Trophoblast cell (in vitro differentiated cells and primary cell): ENCODE measurements at places on chromosomes 12 and 14.

DNA sequence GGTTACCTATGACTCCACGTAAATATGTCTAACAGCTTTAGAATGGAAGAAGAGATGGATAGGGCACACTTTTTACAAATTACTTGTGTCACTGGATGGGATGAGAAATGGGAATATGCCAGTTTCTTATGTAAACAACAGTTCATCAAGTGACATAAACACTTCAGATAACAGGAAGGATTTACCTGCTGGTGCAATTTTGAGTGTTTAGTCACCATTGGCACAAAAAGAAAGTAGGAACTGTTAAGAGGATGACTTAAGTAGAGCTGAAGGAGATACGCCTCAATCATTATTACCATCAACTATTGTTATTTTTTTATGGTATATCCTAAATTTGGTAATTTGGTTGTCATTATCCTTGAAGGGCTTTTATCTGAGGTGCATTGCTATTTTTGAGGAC lies 83.2 kb downstream of the RMST start:
- H3K27me3 ChIP-seq: no peaks in the 10 kb centered on the region
- DNase-seq: no peak
- H3K36me3 ChIP-seq: no peaks in the 10 kb centered on the region
- no peak overlapping the region for H3K27ac ChIP-seq

DNA sequence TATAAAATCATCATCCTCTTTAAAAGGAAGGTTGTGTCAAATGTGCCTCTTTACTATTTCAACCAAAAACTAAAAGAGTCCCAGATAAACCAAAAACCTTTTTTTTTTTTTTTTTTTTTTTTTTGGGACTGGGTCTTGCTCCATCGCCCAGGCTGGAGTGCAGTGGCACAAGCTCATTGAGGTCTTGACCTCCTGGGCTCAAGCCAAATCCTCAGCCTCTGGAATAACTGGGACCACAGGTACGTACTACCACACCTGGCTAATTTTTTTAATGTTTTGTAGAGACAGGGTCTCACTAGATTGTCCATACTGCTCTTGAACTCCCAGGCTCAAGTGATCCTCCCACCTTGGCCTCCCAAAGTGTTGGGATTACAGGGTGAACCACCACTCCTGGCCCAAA lies 16.4 kb upstream of the SELPLG start:
- no peaks in the 10 kb centered on the region for H3K27me3 ChIP-seq
- DNase-seq: no peak
- H3K27ac ChIP-seq: peak overlapping the region; percentile 85
- no peak overlapping the region for H3K4me3 ChIP-seq
- H3K36me3 ChIP-seq: peaks cover 41% of the 10 kb centered on the region

- no peak overlapping the region for H3K27ac ChIP-seq
- no peak for DNase-seq
- H3K4me3 ChIP-seq: no peak overlapping the region
- no peaks in the 10 kb centered on the region for H3K36me3 ChIP-seq
- peaks cover 2% of the 10 kb centered on the region for H3K4me1 ChIP-seq
- no peaks in the 10 kb centered on the region for H3K27me3 ChIP-seq
Measured at GRCh38 chr14:66041582-66041981, 444.6 kb upstream of the CCDC196 start.

DNA sequence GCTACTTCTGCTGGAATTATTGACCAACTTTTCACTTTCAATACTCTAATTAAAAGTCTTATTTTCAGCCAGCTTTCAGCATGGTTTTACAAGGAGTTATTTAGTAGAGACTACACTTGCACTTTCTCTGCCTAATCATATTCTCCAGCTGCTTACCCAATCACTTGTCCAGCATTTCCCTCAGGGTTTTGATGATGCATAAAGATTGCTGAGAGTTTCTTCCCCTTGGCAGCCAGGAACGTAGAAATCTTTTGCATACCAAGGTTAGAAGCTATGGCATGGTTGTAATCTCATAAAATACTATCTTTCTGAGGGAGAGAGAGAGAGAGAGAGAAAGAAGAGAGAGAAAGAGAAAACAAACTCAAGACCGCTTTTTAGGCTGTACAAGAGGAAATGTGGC lies 10.8 kb downstream of the OR4Q3 start:
- no peaks in the 10 kb centered on the region for H3K27me3 ChIP-seq
- H3K4me1 ChIP-seq: no peaks in the 10 kb centered on the region
- peak; percentile 88 for DNase-seq
- H3K27ac ChIP-seq: no peak overlapping the region

DNA sequence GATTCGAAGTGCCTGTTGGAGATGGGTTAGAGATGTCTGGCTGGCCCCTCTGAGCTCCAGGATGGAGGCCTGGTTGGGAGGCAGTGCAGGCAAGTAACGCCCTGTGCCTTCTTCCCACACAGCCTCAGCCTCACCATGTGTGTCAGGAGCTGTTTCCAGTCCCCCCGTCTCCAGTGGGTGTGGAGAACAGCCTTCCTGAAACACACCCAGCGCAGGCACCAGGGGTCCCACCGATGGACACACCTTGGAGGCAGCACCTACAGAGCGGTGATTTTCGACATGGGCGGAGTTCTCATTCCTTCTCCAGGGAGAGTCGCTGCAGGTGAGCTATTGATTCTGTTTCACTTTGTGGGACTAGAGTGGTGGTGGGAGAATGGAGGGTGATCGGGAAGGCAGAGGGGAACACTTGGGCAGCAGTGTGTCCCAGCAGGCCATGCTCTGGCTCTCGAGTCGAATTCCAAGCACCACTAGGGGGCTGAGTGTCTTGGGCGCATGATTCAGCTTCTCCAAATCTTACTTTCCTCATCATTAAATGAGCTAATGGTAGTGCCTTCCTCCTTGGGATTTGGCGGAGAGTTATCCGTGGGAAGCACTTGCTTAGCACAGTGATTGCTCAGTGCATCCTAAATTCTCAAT lies 6.8 kb downstream of the ACAD10 start:
- peaks cover 19% of the 10 kb centered on the region for H3K36me3 ChIP-seq
- no peak overlapping the region for H3K27ac ChIP-seq
- no peaks in the 10 kb centered on the region for H3K4me1 ChIP-seq
- peak; percentile 8 for DNase-seq
- no peak overlapping the region for H3K4me3 ChIP-seq

DNA sequence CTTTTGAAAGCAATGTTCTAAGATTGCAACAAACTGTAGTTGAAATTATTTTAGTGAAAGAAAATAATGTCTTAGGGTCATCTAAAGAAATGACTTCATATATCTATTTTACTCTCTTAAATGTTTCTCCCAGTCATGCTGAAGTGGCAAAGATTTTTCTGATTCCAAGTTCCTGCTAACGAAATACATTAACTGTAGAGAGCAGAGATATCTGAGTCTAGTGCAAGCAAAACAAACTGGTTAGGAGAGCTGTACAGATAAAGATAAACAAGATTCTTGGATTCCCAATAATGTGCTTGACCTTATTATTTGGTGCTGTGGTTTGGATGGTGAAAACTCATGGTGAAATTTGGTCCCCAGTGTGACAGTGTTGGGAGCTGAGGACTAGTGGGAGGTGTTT lies 199.9 kb upstream of the PWP1 start:
- H3K4me3 ChIP-seq: no peak overlapping the region
- H3K27ac ChIP-seq: no peak overlapping the region
- H3K4me1 ChIP-seq: no peaks in the 10 kb centered on the region
- DNase-seq: no peak
- no peaks in the 10 kb centered on the region for H3K27me3 ChIP-seq

DNA sequence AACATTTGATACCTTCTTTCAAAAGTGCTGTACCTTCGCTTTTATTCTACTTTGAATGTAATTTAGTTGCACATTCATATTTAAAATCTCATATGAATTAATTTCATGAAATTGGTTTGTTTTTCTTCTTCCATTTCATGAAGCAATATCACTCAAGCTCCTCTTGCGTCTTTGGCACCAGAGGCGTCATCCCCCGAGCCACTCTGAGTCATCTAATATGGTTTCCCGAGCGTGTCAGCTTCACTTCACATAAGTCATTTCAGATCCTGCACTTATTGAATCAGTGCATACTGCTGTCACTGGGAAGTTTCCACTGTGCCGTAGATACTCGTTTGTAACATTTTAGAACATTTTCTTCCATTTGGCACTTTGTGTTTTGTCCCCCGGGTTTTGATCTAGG lies 105.6 kb downstream of the SLC25A47 start:
- peaks cover under 1% of the 10 kb centered on the region for H3K4me1 ChIP-seq
- H3K4me3 ChIP-seq: no peak overlapping the region
- H3K36me3 ChIP-seq: no peaks in the 10 kb centered on the region
- no peak for DNase-seq

DNA sequence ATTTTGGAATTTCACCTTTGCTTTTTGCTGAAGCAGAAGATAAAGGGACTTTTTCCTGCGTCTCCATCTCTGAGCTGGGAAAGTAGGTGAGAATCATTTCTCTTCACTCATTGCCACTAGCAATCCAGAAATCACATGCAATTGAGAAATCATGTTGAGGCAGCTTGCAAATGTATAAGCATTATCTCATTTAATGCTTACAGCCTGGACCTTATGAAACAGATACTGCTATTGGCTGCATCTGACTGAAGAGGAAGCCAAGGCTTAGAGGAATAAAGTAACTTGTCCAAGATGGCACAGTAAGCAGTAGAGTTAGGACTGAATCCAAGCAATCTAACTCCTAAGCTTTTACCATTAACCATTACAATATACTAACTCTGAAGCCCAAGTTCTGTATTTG lies 122.4 kb downstream of the FIGNL2 start:
- no peaks in the 10 kb centered on the region for H3K4me1 ChIP-seq
- no peaks in the 10 kb centered on the region for H3K36me3 ChIP-seq
- no peak overlapping the region for H3K27ac ChIP-seq
- no peak overlapping the region for H3K4me3 ChIP-seq

DNA sequence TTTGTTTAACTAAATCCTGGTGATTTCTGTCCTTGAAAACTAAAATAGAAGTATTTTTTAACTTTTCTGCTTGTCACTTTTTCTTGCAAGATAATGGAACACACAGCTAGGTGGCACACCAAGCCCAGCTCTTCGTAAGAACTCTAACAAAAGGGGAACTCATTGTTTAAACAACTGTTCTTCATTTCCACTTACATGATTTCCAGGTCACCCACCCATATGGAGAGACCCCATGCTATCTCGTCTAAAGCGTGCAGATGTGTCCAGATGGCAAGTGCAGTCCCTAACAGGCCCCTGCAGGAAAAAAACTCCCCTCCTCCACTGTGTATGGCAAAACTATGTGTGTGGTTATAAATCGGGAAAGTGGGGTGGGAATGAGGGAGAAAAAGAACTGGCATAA lies 43.3 kb upstream of the NT5DC3 start:
- no peaks in the 10 kb centered on the region for H3K27me3 ChIP-seq
- H3K36me3 ChIP-seq: no peaks in the 10 kb centered on the region
- no peak overlapping the region for H3K27ac ChIP-seq
- DNase-seq: no peak

- peak; percentile 52 for DNase-seq
- H3K4me3 ChIP-seq: no peak overlapping the region
- peaks cover 7% of the 10 kb centered on the region for H3K36me3 ChIP-seq
- no peak overlapping the region for H3K27ac ChIP-seq
Measured at GRCh38 chr12:71900091-71900490, 38.6 kb upstream of the TPH2 start.

- DNase-seq: no peak
- no peak overlapping the region for H3K27ac ChIP-seq
- H3K4me1 ChIP-seq: no peaks in the 10 kb centered on the region
- no peaks in the 10 kb centered on the region for H3K27me3 ChIP-seq
- H3K4me3 ChIP-seq: no peak overlapping the region
Measured at GRCh38 chr12:53644133-53644532, 18.0 kb upstream of the ATF7 start.

- H3K36me3 ChIP-seq: no peaks in the 10 kb centered on the region
- no peak overlapping the region for H3K27ac ChIP-seq
- H3K4me1 ChIP-seq: peaks cover 18% of the 10 kb centered on the region
- no peak overlapping the region for H3K4me3 ChIP-seq
- no peak for DNase-seq
Measured at GRCh38 chr12:69931569-69931968, 106.5 kb downstream of the MYRFL start.

- no peak for DNase-seq
Measured at GRCh38 chr12:106892075-106892474, 63.6 kb upstream of the TMEM263 start.

DNA sequence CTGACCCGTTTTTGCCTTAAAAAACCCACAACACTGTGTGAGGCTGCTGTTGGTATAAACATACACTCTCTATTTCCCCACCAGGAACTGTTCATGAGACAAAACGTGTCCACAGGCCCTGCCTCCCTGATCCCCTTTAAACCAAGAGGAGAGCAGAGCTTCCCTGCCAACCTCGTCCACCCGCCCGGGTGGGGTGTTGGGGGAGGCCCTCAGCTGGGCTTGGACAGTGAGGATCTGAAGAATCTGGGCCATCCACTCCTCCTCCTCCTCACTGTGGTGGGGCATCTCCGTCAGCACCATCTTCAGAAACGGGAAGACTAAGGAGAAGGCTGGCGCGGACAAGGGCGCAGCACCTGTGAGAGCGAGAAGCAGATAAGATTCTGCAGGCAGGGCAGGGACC lies 36.8 kb downstream of the GCN1 start:
- no peaks in the 10 kb centered on the region for H3K27me3 ChIP-seq
- DNase-seq: no peak
- H3K27ac ChIP-seq: no peak overlapping the region

GRCh38 chr14:32339188-32339587 lies 10.1 kb downstream of the AKAP6 start:
- H3K4me3 ChIP-seq: no peak overlapping the region
- H3K4me1 ChIP-seq: peaks cover 6% of the 10 kb centered on the region

DNA sequence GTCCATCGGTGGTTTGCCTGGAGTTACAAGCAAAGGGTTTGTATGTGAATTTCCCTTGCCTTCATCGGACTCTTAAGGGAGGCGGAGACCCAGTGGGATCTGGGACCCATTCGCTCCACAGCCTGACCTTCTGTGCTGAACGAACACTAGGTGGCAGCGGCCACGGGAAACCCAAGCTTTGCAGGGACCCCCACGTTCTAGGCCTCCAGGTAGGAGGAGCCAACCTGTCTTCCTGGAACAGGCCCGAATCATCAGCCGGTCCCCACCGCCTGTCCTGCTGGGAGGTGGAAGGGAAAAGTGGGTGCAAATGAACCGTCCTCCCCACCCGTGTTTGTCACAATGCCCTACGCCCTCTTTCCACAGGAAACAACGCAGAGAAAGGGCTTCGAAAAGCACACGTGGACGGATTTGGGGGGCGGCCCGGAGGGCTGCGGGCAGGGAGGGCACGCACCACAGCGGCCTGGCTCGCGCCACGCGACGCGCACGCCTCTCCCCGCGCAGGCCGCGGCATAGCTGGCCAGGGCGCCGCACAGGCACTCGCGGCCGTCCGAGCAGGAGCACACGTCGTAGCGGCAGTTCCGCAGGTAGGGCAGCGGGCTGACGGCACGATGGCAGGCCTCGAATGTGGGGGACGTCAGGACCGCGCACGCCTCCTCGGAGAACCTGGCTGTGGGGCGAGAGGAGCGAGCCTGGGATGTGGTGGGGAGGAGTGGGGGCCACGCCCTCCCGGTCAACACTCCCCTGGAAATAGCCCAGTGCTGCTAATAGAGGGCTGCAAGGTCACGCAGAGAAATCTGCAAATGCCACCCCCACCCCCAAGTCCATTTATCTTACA lies 67.8 kb downstream of the VWF start:
- no peaks in the 10 kb centered on the region for H3K27me3 ChIP-seq
- H3K4me1 ChIP-seq: peaks cover 14% of the 10 kb centered on the region
- peak overlapping the region; percentile 64 for H3K4me3 ChIP-seq
- H3K27ac ChIP-seq: no peak overlapping the region
- no peaks in the 10 kb centered on the region for H3K36me3 ChIP-seq
- DNase-seq: no peak
